Suprapubic skin (tissue), 4 donors: ENCODE measurements at places on chromosomes 12 and 14.
A peak's percentile ranks its signal among the peaks of the same experiment; 100 is the strongest.

DNA sequence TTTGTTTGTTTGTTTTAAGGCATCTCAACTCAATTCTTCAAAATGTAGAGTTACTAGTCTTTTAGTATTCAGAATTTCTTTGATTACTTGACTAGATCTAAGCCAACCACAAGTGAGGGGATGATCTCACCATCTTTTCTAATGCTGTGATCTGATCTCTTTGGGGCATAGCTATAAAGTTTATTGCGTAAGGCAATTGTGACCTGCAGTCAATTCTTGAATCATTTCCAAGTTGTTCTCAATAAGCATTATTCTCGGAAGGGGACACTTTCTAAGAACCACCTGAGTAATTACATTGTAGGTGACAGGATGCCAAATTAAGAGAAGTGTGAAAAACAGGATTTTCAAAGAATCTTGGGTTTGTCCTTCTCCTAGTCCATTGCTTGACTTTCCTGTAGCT lies 13.1 kb downstream of the DACT1 start:
- no peak for DNase-seq

- DNase-seq: no peak
These were observed 24.6 kb downstream of the RPS6KA5 start for GRCh38 chr14:91035855-91036254.

DNA sequence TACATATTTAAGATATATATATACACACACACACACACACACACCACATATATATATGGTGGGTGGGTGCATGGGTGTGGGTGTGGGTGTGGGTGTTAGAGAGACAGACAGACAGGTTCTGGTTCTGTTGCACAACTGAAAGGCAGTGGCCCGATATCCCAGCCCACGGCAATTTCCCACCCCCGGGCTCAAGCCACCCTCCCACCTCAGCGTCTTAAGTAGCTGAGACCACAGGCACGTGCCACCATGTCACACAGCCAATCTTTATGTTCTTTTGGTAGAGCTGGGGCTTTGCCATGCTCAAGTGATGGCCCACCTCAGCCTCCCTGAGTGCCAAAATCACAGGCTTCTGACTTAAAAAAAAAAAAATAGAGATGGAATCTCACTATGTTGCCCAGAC lies 417.8 kb upstream of the FOXG1 start:
- no peak for DNase-seq

- DNase-seq: no peak
These were observed 123.0 kb downstream of the GLT1D1 start for GRCh38 chr12:128976120-128976738.

- DNase-seq: no peak
These were observed 316.2 kb downstream of the PAWR start for GRCh38 chr12:79374545-79374944.

GRCh38 chr12:63915105-63915800 lies 70.8 kb downstream of the SRGAP1 start:
- no peak for DNase-seq

GRCh38 chr12:130064999-130065398 lies 97.3 kb upstream of the FZD10 start:
- DNase-seq: no peak

- DNase-seq: no peak
These were observed 8.4 kb downstream of the STYX start for GRCh38 chr14:52738409-52738808.

GRCh38 chr14:89167705-89168104 lies 249.3 kb downstream of the FOXN3 start:
- no peak for DNase-seq

DNA sequence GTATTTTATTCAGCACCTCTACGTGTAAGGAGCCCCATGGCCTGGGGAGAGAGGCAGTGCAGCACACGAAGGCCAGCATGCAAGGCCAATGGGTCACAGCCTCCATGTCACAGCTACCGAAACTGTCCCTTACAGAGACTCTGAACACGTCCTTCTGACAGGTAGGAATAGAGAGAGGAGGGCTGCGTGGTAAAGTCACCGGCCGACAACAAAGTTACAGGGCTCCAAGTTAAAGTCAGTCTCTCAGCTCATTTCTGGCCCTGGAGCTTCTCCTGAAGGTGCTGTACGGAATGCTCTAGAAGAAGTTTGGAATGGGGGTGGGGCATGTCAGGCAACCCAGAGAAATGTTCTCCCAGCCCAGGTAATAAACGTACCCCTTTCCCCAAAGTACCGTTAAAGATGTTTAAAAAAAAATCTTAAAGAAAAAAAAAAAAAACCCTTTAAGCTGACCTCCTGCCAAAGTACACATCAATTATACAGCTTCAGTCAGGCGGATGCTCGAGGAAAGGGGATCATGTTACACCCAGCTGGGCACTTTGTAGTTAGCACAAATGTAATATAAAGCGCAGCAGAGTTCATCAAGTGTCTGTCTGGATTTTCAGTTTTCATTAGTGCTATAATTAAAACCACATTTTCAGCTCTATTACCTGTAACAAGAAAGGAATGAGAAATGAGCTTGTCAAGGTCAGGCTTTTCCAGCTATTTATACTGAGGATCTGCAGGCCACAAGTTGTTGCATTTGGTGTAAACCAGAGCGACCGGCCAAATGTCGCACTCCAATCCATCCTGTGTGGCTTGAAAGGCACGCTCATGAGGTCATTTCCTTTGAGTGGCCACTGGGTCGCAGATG lies 53.3 kb upstream of the CDKN3 start:
- DNase-seq: no peak

DNA sequence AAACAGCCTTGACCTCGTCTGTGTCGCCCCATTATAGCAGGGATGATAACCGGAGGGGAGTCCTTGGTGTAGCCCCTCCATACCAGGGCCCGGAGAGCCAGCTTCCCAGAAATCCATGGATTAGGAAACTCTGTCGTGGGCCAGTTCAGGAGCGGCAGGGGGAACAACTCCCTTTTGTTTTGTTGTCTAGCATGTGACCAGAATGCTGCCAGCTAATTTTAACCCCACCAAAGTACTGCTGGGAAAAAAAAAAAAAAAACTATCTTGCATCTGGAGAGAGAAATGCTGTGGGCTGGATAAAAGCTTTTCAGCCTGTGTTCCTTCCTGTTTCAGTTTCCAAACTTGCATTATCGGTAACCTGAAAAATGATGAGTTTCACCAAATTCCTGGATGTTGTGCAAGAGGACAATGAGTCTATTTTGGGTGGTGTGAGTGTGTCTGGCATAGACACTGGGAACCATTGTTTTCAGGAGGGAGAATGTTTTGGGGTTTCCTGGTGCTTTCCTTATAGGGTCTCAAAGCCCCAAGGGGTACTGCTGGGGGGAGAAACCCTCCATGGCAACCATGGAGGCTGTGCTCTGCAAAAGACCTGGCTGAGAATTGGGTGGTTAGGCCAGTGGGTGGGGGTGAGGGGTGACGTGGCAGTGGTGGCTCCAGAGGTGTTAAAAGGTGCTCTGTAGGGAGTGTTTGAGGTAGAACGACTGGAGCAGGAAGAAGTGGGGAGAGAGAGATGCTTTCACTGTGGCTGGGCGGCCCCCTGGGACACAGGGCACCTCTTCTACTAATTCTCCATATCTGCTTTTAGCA lies 14.9 kb upstream of the IRF2BPL start:
- DNase-seq: no peak

DNA sequence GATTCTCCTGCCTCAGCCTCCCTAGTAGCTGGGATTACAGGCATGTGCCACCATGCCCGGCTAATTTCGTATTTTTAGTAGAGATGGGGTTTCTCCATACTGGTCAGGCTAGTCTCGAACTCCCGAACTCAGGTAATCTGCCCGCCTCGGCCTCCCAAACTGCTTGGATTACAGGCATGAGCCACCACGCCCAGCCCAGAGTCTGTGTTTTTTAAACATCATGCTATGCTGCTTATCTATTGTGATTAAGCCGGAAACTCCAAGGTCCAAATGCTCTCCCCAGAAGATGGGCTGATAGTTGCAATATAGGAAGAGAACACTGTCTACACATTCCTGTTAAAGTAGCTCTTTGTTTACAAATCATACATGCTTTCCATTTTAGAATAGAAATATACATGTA lies 30.5 kb upstream of the MAX start:
- DNase-seq: no peak

DNA sequence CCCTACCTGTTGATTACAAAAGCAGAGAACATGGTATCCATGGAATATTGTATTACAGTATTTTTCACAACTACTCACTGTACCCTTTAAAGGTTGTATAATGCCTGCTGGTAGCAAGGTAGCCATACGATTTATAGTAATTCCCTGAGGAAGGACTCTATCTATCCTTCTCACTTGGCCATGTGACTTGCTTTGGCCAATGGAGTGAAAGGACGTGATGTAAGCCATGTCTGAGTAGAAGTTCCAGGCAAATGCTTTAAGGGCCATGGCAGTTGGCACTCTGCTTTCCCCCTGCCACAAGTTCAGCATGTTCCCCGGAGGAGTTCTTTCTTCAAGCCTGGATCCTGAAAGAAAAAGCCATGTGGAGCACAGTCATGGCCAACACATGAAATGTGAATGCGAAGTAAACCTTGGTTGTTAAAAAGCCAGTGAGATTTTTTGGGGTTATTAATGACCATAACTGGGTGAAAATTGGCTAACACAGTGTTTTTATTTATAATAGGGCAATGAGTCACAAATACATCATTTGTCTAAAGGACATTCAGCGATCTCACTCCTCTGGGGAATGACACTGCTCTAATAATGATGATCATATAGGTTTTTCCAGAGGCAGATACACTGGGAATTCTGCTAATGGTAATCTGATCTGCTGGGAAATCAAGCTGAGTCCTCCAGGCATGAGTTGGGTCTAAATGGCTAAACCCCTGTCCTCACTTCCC lies 67.4 kb upstream of the SLC38A2 start:
- no peak for DNase-seq

- no peak for DNase-seq
These were observed 56.4 kb upstream of the RNU6-8 start for GRCh38 chr14:32259368-32260013.

DNA sequence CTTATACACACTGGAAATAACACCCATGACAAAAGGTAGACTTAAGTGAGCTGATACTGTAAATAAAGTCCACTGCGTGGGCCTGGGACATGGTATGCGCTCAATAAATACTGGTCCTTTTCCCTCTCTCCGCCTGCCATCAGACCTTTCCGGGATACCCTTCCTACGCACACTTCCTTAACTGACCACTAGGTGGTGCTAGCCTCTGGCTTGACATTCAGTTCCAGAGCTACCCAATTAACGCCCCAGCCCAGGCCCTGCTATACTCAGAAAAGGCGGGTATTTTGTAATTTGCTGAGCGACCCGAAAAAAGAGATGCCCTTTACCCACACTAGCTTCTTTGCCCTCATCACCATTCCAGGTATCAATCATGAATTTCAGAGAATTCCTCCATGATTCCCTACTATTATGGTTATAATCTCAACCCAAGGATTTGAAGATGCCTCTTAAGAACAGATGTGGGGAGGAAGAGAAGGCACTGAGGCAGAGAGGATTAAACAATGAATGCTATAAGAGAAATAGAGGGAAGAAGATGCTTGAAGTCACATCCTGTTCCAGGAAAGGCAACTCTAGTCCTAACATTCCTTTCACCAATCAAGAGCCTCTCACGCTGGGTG lies 3.9 kb upstream of the LRP1 start:
- DNase-seq: peak; percentile 80

GRCh38 chr12:124928095-124928911 lies 13.9 kb upstream of the UBC start:
- DNase-seq: peak; percentile 85

DNA sequence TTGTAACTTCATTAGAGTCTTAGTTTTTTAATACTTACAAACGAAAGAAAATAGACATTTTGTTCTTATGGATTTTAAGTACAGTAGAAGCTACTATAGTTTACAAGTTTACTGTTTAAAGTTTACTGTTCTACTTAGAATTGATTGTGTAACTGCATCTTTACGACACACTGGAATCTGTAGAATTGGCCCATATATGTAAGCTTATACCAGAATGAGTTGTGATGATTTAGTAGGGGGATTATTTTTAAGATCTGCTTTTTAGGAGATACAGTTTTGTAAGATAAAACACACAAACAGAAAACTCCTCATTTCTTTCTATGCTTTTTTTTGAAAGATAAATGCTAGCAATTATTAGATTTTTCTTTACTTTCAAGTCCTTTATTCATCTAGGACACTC lies 30.2 kb upstream of the NAV3 start:
- no peak for DNase-seq

- DNase-seq: no peak
These were observed 106.0 kb upstream of the PRICKLE1 start for GRCh38 chr12:42695490-42695995.

DNA sequence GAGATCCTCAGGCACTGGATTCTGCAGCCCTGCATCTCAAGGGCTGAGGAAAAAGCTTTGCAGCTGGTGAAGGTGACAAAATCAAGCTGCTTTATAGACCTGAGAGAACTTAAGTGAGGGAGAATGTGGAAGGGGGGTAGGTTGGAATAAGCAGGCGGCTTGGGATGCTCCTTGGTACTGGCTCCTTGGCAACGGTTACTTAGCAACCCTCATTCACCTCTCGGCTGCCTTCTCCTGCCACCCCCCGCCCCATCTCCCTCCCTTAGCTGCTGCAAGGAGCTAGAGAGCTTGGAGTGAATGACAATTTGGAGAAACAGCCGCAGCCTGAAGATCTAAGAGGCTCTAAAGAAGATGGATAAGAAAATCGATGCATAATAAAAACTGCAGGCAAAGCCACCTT lies 44.1 kb upstream of the CISTR start:
- DNase-seq: no peak

- DNase-seq: no peak
These were observed 94.1 kb downstream of the PHETA1 start for GRCh38 chr12:111274777-111275176.
